GM12865 (cell line): ENCODE measurements at places on chromosomes 13 and 19.
A peak's percentile ranks its signal among the peaks of the same experiment; 100 is the strongest.

GRCh38 chr19:44689290-44690130 lies 9.4 kb upstream of the CEACAM16 start:
- peak; percentile 90 for DNase-seq

DNA sequence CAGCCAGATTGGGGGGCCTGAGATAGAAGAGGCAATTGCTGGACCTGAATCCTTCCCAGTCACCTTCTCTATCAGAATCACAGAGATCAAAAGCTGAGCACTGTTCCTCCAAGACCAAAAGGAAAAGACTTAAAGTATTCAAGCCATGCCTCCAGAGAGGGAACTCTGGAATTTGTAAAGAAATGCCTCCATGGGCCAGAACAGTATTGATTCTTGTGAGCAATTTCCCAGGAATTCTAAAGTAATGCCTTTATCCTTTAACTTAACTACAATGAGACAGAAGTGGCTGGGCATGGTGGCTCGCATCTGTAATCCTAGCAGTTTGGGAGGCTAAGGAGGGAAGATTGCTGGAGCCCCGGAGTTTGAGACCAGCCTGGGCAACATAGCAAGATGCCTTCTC lies 148.8 kb downstream of the FLT1 start:
- no peak for DNase-seq

DNA sequence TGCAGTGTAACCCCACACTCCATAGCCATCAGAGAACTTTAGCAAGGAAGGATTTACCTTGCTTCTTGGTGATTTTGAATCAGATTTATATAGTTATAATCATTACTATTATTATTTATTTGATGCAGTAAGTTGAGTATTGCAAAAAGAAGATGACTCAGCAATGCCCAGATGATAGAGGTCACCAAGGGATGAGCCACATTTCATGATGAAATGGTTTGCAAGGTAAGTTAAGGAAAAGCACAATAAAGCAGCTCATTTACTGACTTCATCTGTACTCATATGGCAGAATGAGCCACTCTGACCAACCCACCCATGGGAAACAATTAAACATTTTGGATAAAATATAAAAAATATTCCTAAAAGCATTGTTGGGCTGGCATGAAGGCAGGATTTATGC lies 59.1 kb downstream of the AKAP11 start:
- DNase-seq = no peak

DNA sequence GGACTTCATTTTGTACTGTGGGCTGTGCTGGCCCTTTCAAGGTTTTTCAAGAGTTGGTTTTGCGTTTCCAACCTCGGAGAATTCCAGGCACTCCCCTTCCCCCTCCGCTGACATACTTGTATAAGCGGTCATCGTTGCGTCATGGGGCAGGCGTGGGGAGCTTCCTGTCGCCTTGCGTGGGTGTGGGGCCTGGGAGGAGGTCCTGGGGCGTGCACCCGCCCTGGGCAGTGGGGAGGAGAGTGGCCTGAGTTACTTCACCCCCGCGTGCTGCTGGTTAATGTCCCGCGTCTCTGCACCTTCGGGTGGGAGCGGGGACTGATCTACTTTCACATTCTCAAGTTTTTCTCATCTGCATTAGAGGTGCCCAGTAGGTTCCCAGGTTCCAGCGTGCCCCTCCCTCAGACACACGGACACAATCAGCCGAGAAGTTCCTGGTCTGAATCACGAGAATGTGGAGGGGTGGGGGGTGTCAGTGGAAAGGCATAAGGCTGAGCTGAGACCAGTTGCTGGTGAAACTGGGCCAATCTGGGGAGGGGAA lies 4.1 kb downstream of the IER2 start:
- peak; percentile 85 for DNase-seq

DNA sequence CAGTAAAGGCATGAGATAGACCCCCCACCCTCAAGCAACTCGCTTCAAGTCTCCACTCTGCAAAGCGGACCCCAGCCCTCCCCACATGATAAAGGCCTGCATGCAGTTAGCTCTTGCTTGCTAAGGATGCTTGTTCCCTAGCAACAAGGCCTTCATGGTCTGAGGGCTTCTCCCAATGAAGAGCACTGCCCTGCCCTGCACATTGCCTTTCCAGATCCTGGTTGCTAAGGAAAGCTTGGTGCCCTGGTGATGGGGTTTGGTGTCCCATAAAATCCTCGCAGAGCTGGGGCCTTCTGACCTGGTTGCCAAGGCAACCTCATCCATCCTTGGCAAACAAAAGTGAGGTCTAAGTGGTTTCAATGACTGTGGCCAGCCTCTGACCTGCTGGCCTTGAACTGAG lies 6.0 kb downstream of the DBP start:
- peak; percentile 20 for DNase-seq

DNA sequence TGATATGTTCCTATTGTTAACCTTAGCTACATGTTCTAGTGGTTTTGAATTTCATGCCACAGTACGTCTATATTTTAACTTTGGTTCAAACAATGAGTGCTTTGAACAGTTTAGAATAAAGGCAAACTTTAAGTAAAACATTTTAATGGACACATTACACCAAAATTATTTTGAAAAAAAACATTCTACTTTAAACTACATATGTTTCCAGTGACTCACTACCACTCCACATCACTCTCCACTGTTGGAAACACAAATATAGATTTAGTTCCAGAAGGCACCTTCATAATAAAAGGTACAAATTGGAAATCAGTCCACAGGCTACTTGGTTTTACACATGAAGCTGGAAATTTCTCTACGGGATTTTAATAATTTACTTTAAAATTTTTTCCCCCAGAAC lies 373.5 kb downstream of the MYO16 start:
- DNase-seq = no peak

- DNase-seq = peak; percentile 85
Measured at GRCh38 chr19:35247526-35248309, 1.1 kb upstream of the LSR start.

GRCh38 chr13:113992276-113993005 lies 18.6 kb upstream of the C13orf46 start:
- no peak for DNase-seq

DNA sequence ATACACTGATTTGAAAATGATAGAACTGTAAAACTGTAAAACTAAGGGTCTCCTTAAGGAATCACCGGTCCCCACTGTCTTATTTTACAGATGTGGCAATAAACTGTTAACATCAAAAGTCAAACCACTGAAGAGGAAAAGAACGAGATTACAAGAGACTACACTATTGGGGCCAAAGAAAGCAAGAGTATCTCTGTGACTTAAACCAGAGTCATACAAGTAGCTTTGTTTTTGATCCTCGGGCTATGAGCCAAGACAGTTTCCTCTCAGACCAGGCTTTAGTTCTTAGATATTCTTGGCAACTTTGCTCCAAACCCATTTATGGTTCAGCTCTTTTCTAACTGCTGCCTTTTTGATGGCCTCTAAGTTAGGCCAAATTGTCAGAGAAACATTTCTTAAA lies 113.8 kb downstream of the TBC1D4 start:
- DNase-seq = peak; percentile 27

DNA sequence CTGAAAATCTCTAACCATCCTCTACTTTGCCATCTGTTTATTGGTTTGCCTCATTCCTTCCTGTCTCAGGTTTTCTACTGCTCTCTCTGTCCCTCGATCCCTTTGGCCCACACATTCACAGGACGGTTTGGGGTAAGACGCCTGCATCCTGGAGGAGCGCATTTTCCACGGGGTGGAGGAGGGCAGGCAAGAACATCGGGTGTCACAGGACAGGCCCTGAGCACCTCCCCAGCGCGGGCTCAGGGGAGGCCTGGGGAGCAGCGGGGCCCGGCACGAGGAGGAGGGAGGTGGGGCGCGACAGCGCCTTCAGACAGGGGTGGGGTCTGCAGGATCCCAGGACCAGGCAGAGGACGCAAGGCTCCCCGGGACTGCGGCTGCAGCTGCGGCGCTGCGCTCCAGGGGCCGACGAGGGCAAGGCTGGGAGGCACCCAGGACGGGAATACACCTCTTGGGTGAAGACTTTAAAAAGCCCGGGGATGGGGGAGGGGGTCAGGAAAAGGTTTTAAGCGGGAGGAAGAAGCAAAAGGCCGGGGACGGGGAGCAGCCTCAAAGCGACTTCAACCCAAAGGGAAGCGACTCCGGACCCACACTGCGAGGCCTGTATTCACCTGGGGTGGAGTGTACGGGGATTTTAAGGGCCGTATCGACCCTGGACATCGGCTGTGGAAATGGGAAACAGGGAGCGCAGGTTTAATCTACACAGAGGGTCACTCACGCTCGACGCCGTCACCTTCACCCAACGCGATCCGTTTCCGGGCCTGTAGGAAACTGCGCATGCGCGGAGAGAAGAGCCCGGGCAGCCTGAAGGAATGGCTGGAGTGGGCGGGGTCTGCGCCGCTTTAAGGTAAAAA lies at the start of gene ZNF415:
ZNF415 (minus strand) TSS at position 770 of the 851 bp plus-strand sequence. CDS start 10,234 bp downstream, outside the sequence.
- no peak for DNase-seq

- DNase-seq = no peak
Measured at GRCh38 chr19:18608102-18608804, 1.7 kb upstream of the CRLF1 start.

GRCh38 chr19:49809941-49810389 lies 3.1 kb downstream of the FUZ start:
- no peak for DNase-seq

- no peak for DNase-seq
Measured at GRCh38 chr13:50706505-50706904, 137.0 kb downstream of the DLEU7 start.

DNA sequence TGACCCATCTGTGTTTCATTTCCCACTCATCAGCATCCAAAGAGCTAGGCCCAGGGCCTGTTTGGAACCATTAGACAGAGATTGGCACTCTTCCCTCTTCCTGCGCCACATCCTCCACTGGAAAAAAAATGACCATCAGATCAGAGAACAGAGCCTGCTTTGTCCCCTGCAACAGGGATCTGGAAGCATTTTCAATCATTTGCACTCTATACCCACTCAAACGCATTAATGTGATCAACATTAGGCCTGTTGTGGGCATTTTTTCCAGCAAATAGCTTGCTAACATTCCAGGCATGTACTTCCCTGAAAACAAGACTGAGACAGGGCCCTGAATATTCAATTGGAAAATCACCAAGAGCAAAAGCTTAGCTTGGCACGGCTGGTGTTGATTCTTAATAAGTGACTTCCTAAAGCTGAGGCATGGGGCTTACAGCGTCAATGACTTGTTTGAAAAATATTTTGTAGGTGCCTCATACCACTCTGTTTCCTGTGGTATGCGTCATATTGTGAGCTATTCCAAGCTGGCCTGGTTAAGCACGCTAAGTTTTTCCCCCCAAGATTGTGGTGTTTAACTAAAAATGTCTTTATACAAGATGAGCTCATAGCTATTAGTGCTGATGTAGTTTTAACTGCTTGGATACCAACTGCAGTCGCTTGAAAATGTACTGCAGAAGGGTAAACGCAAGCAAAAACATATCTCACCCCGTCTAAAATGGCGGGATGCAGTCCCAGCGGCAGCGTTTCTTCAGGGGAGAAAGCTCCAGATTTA lies 404.4 kb downstream of the SPRY2 start:
- peak; percentile 2 for DNase-seq

DNA sequence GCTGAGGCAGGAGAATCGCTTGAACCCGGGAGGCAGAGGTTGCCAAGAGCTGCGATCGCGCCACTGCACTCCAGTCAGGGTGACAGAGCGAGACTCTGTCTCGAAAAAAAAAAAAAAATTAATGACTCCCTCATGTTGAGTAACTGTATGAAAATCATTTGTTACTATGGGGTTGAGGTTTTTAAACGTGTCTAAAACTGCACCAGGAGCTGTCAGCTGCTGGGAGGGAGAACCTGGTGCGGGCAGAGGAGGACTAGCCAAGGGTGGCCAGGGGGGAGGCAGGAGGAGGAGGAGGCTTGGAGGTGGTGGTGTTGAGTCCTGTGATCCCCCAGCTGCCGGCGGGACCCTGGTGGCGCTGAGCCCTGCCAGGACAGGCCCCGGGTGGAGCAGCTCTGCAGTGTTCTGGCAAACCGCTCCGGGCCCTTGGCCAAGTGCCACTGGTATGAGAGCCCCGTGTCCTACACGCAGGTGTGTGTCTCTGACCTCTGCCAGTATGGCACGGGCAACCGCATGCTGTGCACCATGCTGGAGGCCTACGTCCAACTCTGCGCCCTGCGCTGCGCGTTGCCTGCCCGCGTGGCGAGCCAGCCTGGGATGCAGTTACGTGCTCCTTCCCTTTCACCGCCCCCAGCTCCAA lies 17.1 kb upstream of the FXYD3 start:
- DNase-seq = no peak

DNA sequence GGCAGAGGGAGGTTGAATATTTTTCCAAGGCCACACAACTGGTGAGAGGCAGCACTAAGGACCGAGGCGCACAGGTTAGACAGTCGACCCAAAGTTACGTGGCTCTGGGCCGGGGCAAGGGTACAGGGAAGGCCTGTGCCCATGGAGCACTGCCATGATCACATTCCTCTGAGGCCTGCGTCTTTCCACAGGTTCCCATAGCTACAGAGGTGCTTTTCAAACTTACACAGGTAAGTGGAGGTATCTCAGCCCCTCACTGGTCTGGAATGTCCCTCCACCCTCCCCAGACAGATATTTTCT lies 814 bp downstream of the ZNF211 start:
- DNase-seq = no peak

- DNase-seq = peak; percentile 30
Measured at GRCh38 chr19:51712461-51713081, 11.2 kb downstream of the HAS1 start.

- DNase-seq = peak; percentile 54
Measured at GRCh38 chr13:69287050-69287698, 820.5 kb upstream of the ATXN8OS start.

DNA sequence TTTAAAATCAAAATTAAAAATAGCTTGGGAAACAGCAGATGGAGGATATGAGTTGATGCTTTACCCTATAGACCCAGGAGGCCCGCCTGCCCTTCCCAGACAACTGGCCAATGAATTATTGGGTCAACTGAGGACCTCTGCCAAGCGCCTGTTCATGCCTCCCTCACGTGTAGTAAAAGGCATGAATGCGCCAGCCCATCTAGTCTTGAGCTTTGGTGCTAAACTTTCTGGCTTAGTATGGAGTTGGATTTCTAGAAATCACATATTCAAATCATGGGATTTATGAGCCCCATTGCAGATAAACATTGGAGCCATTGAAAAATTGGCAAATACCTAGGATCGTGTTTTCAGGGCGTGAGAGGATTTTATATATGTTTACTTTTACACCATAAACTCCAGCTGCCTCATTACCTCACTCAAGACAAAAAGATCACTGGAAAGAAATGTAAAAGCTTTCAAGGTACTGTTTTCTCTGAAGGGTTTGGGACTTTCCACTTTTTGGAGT lies 47.1 kb downstream of the COL4A2 start:
- DNase-seq = no peak

- peak; percentile 66 for DNase-seq
Measured at GRCh38 chr19:49895566-49896297, 955 bp downstream of the IL4I1 start.

- peak; percentile 73 for DNase-seq
Measured at GRCh38 chr13:40668335-40668734, 1.9 kb upstream of the FOXO1 start.
